ENCODE measurements at places on chromosomes 2 and 18.

- DNase-seq: no peak
Measured at GRCh38 chr2:24672589-24672988, 120.6 kb downstream of the PTRHD1 start.

DNA sequence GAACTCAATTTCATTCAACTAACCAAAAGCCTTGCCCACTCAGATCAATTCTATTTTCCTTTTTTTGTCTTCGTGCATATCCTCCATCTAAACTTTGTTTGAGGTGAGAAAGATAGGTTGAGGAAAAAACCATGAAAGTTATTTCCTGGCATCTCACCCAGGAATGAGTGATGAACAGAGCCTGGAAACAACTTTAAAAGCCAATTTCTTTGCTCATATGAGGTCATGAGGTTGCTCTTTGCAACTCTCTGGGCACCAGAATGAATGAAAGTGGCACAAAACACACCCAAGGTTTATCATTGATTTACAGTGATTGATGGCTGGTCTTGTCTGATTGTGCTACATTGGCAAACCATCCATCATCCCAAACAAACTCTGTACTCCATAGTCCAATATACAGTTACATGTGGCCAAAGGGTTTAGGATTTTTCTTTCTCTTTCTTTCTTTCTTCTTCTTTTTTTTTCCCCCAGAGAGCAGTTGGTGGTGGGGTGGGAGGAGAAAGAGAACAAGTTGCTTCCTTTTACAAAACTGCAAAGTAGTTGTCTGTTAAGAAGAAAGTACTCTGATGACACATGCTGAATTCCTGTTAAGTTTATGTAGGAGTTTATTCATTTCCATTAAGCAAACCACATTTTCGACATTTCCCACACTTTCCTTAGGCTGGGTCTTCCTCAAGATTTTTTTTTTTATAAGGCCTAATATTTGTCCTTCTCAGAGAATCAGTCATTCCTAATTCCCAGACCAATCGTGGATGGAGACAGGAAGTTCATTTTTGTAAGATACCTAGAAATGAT, 575.9 kb upstream of the ZEB2 start:
- DNase-seq: peak; percentile 22

GRCh38 chr2:223956300-223956699, 963 bp upstream of the MRPL44 start:
- peak; percentile 77 for DNase-seq

- no peak for DNase-seq
Measured at GRCh38 chr2:216504376-216504762, 5.7 kb downstream of the RPL37A start.

DNA sequence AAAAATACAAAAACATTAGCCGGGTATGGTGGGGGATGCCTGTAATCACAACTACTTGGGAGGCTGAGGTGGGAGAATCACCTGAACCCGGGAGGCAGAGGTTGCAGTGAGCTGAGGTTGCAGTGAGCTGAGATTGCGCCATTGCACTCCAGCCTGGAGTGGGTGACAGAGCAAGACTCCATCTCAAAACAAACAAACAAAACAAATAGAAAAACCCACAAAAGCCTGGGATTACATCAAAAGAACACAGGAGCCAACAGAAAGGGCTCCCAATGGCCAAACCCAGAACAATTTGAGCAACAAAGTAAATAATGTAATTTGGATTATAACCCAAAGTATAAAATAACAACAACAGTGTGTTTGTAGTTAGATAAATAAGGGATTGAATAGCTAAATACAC, 159.8 kb downstream of the UXS1 start:
- DNase-seq: no peak

DNA sequence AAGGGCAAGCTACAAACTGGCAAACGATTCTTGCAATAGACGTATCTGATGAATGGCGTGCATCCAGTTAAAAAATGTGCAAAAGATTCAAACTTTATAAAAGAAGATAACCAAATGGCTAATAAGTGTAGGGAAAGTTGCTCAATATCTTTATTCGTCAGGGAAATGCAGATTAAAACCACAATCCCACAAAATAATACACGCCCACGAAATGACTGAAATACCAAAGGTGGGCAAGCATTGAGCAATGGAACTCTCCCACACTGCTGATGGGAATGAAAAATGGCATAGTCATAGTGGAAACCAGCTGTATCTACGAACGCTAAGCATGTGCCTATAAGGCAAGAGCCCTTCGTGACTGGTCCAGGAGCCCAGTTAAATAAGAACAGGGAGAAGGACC, 168.6 kb upstream of the SIX2 start:
- DNase-seq: peak; percentile 94

DNA sequence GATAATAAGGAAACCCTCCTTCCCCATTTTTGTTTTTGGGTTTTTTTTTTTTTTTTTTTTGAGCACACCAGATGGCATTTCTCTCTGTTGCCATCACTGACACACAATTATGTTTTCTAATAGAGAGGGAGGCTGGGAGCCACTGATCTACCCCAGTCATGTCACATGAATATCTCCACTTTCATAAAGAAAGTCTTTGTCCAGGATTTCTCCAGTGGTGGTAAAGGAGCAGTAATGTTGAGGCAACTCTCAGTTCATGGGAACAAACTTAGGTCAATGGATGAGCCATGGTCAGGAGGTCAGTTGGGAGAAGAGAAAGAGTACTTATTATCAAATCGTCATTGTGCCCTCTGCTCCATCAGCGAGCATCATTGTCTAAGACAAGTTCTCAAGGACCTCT, 603.7 kb downstream of the ARHGAP15 start:
- no peak for DNase-seq

DNA sequence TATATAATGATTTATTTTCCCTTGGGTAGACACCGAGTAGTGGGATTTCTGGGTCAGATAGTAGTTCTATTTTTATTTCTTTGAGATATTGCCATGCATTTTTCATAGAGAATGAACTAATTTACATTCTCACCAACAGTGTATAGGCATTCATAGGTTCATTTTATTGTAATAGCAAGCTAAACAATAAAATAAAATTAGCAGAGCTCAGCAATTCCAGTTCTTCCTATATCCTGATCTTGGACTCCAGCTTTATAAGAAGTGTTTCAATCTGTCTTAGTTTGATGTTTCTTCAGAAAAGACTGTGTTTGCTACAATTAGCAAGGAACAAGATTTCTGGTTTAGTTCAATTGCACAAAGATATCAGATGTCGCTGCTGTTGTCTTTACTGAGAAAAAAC, 1024.4 kb upstream of the LRRTM1 start:
- no peak for DNase-seq

- no peak for DNase-seq
Measured at GRCh38 chr2:197944416-197945096, 140.2 kb downstream of the PLCL1 start.

DNA sequence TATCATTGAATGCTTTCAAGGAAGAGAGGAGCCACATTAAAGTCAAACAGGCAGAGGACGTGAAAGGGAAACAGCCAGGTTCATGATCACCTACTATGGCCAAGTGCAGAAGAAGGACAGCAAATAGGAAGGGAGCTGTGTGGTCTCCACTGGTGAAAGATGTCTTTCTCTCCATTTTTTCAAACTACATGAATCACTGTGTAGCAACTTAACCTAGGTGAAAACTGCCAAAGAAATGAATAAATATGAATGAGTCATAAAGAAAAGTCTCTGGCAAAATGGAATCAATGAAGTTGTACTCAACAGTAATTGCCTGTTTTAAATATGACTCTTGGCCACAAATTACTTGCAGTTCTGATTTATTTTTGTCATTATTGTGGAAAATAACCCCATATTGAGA, 452.6 kb upstream of the PKDCC start:
- DNase-seq: peak; percentile 14

GRCh38 chr2:109474319-109474825, 139.4 kb downstream of the SEPTIN10 start:
- no peak for DNase-seq

DNA sequence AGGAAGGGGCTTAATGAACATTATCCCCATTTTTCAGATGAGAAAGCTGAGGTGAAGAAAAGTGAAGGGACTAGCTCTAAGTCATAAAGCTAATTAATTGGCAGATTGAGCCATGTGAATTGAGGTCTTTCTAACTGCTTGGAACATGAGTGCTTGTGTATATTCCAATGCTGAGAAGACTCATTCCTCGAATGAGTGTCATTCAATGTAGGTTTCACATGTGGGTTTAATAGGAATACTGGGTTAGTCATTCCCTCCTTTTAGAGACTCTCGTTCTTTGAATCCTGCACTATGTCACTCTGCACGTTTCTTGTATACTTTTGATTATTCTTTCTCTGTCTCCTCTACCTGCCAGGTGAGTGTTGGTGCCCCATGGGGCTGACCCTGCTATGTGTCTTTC, 218.2 kb downstream of the HRH4 start:
- no peak for DNase-seq

GRCh38 chr18:9673296-9674251, 34.5 kb upstream of the RAB31 start:
- peak; percentile 98 for DNase-seq

DNA sequence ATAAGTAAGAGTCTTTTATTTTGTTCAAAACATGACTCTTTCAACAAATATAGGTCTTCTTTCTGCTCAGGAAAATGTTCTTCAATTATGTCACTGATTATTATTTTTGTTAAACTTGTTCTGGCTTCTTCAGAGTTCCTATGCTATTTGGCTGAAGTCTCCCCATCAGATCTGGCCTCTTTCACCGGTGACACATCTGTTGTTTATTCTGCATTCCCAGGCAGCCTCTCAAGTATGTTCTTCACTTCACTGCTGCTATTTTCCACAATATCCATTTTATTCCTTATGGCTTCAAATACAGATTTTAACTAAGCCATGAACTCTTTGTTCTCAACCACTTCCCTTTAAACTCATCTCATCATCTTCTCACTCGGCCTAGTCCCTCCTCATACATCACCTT, 45.7 kb downstream of the HDAC4 start:
- no peak for DNase-seq

GRCh38 chr2:39640107-39640506, 25.6 kb upstream of the TMEM178A start:
- DNase-seq: no peak

DNA sequence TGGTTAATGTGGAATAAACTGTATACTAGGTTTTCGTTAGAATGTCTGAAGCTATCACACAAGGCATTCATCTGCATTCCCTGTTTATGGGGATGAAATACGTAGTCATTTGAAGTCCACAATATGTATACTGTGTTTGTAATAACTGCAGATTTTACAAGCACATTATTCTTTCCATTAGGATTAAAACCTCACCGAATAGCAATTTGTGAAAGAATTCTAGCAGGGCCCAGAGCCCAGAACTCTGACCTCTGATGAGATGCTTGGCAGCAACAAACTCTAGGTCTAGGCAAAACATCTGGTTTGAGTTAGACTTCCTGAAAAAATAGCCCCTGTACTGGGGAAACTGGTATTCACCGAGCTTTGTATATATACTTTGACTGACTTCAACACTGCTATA, 158.2 kb downstream of the SRBD1 start:
- no peak for DNase-seq

GRCh38 chr2:218582076-218582475, 13.4 kb downstream of the CNOT9 start:
- peak; percentile 88 for DNase-seq

DNA sequence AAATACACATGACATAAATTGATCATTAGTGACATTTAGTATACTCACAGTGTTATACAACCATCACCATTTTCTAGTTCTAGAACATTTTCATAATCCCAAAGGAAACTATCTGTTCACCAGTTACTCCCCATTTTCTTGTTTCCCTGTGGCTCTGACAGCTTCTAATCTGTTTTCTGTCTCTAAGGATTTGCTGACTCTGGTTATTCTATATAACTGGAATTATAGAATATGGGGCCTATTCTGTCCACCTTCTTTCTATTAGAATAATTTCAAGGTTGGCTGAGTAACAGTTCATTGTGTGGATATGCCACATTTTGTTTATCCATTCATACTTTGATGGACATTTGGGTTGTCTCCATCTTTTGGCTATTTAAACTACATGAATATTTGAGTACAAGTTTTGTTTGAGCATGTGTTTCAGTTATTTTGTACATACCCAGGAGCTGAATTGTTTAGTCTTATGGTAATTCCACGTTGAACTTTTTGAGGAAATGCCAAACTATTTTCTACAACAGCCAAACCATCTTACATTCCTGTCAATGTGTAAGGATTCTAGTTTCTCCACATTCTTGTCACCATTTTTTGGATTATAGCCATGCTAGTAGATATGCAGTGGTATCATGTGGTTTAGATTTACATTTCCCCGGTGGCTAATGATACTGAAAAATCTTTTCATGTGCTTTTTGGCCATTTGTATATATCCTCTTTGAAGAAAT, 20.5 kb downstream of the KIAA1328 start:
- no peak for DNase-seq

DNA sequence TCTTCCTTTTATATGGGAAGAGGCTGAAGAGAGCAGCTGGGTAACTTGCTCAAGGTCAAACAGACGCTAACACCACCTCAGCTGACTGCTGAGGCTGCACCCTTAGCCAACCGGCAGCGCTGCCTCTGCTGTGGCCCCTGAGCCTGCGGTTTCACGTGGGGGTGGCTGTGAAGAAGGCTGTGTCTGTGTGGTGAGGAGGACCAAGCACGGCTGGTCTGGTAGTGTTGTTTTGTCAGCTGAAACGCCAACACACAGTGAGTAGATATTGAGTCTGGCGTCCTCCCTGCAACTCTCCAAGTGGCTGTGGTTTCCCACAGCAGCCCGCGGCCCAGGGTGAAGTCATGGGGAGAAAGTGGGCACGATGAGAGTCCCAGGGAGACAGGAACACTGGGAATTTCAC, 69.6 kb downstream of the THNSL2 start:
- DNase-seq: no peak

GRCh38 chr18:69097349-69097748, 299.5 kb downstream of the CCDC102B start:
- no peak for DNase-seq

DNA sequence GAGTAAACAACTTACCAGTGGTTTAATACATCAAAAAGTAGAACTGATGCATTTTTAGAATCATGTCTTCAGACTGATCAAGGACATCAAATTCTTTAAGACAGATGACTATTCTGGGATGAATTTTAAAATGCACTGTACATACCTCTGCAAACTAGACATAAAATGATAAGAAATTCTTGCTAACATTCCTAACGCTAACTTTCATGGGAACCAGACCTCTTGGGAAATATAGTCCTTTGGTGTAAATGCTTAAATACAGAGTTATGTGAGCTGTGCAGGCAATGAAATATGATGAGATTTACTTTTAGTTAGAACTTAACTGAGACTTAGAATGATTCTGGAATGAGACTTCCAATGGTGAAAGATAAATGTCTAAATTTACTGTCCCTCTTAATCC, 562.0 kb downstream of the NR4A2 start:
- no peak for DNase-seq

DNA sequence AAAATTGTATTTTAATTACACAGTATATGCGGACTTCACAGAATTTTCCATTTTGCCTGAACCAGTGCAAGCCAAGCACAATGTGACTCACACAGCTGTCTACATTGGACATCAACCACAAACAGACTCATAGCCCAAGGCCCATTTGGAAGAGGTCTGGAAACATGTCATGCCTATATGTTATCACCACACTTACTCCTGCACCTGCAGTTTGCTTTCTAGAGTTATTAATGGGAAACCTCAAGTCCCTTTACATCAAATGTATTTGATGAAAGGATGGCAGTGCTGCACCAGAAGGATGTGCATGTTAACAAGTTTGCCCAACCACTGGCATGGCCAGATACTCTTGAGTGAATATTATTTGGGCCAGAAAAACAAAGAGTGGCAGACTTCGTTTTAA, 548.9 kb upstream of the CDH2 start:
- DNase-seq: peak; percentile 79

GRCh38 chr2:65420712-65421431, 11.5 kb downstream of the SPRED2 start:
- peak; percentile 26 for DNase-seq

GRCh38 chr2:189542145-189542882, 38.3 kb downstream of the SLC40A1 start:
- peak; percentile 34 for DNase-seq

GRCh38 chr2:84613082-84613481, 96.8 kb downstream of the DNAH6 start:
- peak; percentile 0 for DNase-seq

Data from epithelial cell of esophagus (primary cell).